ENCODE measurements at places on chromosomes 12 and 14.

- peak; percentile 89 for DNase-seq
Measured at GRCh38 chr14:104094709-104095425, 9.4 kb downstream of the ASPG start.

DNA sequence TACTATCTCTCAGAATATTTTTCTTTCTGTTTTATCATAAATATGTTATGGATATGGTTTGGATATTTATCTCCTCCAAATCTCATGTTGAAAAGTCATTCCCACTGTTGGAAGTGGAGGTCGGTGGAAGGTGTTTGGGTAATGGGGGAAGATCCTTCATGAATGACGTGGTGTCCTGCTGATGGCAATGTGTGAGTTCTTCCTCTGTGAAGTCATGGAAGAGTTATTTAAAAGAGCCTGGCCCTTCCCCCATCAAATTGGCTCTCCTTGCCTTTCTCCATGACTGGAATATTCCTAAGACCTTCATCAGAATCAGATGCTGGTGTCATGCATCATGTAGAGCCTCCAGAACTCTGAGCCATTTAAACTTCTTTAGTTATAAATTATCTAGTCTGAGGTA, 1291.6 kb downstream of the FSCB start:
- no peak for DNase-seq

DNA sequence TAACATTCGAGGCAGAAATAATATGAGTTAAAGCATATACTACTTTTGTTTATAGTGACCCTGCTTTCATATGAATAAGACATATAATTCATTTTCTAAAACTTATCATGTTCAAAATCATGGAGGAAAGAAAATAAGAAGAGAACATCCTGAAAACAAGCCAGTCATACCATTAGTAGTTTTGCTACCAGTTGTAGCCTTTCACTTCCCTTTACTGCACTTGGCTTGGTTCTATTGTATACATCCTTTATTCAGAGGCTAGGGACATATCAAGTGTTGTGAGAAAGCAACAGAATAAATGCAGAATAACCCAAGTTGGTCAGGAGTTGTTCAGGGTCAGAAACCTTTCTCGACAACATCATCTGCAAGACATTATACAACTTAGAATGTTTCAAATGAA, 598.7 kb downstream of the SOX5 start:
- DNase-seq, result no peak

DNA sequence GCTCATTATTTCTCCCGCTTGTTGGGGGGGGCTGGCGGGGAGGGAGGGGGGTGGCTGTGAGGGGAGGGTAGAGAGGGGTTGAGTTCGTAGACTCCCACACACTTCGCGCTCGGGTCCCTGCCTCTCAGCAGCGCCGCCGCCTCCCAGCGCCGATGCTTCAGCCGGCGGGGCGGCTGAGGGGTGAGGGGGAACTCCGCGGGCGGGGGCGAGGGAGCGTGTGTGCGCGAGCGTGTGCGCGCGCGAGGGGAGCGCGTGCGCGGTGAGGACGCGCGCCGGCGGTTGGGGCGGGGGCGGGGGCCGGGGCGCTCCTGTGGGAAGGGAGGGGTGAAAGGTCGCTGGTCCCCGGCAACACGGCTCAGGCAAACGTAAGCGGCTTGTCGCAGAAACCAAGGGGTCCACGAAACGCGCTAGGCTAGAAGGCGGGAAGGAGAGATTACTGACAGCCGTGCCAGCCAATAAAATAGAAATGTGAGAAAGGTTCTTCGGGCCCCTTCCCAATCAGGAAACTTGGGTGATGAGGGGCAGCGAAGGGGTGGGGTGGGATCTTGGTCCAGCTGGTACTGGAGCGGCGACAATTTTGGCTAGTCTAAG, 343 bp upstream of the NOVA1 start:
- peak; percentile 96 for DNase-seq

DNA sequence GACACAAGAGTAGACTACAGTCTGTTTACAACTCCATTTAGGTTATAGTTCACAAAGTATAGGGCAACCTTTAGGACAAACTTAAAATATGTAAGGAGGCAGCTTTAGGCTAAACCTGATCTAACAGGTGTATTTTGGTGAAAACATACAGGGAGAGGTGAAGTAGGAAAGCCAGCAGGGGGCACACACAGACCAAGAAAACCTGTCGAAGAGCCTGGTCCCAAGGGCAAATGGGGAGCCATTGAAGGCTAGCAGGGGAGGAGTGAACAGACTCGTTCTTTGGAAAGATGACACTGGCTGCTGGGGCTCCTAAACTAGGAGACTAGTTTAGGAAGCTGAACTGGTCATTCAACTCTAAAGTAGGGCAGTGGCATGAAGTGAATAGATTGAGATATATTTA, 138.8 kb upstream of the WSCD2 start:
- DNase-seq, result peak; percentile 79

DNA sequence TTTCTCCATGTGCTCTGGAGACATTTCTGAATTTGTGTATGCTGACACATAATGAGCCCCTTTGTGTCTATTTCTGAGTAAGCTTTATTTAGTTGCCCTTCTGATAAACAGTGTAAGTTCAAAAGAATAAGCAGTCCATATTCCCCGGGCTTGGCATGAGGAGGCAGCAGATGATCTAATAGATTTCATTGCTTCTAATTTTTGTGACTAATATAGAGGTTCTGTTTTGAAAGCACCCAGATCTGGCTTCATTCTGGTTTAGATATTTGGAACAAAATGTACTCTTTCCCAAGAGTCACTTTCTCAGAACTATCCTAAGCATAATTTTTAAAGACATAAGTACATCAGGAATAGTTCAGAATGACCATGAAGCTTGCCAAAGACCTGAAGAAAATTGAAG, 290.9 kb downstream of the BTG1 start:
- no peak for DNase-seq

- DNase-seq, result no peak
Measured at GRCh38 chr14:61296719-61297502, 15.8 kb upstream of the TMEM30B start.

GRCh38 chr12:93748672-93749383, 71.7 kb downstream of the CRADD start:
- DNase-seq, result no peak

GRCh38 chr14:76056128-76056527, 70.6 kb downstream of the IFT43 start:
- DNase-seq, result no peak

DNA sequence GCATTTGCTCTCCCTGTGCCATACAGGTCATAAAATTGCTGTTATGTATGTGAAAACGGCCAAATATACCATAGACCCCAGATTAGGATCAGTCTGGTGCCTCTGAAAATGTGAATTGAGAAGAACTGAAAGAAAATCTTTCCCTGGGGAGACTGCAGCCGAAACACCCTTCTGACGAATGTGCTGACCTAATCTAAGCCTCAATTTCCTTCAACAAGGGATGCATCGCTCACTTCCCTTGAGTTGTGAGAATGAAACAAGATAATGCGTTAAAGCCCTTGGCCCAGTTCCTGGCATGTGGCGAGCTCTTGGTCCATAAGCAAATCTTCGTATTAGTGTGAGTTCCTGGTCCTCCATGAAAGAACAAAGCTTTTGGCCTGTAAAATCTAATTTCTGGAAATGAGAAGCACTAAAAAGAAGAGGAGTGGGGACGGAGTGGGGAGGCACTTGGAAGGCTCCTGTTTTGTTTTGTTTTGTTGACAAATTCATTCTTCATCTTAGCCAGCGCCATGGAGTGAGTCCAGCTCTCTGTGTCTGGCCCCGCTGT, 49.5 kb upstream of the RTRAF start:
- no peak for DNase-seq

DNA sequence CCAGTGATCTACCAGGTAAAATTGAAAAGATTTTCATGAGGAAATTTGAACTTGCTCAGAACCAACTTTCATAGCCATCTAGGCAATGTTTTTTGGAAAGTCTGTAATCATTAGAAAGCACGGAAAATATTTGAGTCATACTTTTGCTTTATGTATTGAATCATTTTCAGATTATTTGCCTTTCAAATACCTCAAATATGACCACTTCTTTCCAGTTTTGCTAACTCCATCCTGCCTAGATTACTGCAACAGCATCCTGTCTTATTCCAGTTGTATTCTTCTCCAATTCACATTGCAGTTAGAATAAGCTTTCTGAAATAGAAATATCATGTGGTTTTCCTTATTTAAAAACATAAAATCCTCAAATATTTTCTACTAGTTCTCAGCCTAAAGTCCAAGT, 239.8 kb upstream of the FAR2 start:
- no peak for DNase-seq

- DNase-seq, result no peak
Measured at GRCh38 chr12:96326628-96327227, 73.5 kb downstream of the CDK17 start.

- no peak for DNase-seq
Measured at GRCh38 chr12:80208071-80208470, 108.7 kb downstream of the OTOGL start.

- DNase-seq, result peak; percentile 52
Measured at GRCh38 chr12:32418903-32419519, 19.7 kb downstream of the FGD4 start.

GRCh38 chr12:47825173-47825639, 5.5 kb upstream of the HDAC7 start:
- no peak for DNase-seq

DNA sequence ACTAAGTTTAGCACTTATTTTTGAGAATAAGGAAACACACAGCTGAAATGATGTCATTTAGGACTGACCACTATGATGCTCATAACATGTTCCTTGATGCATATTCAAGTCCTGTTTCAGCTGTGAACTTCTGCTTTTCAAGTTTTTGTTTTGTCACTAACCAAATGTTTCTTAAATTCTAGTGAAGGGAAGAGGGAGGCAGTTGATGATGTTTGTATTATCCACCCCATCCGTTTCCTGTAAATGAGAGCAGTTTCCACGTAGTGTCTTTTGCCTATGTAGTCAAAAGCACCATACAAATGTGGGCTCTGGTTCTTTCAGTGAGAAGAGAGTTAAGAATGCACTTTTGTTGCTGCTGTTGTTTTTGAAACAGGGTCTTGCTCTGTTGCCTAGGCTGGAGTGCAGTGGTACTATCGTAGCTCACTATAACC, 491.8 kb downstream of the PCNX1 start:
- DNase-seq, result no peak

GRCh38 chr12:71755146-71755892, 656 bp downstream of the RAB21 start:
- peak; percentile 77 for DNase-seq

GRCh38 chr14:57243320-57243719, 25.4 kb downstream of the EXOC5 start:
- no peak for DNase-seq

- DNase-seq, result peak; percentile 61
Measured at GRCh38 chr14:75399843-75400775, 27.7 kb upstream of the JDP2 start.

- DNase-seq, result no peak
Measured at GRCh38 chr14:81382517-81383225, 17.5 kb downstream of the STON2 start.

DNA sequence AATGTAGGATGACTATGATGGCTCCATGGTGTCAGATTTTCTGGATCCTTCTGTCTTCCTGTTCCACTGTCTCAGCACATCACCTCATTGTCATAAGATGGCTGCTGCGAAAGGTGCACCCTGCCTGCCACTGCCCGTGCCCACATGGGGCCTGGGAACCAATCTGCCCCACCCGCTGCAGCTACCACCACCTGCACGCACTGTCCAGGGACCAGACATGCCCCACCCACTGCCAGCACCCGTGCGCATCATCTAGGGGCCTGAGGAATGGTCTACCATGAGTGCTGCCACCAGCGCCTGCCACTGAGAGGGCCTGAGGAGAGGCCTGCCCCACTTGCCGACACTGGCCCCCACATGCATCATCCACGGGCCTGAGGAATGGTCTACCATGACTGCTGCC, 23.8 kb downstream of the CYP46A1 start:
- no peak for DNase-seq

- DNase-seq, result peak; percentile 56
Measured at GRCh38 chr12:6192604-6193380, 7.4 kb upstream of the CD9 start.

DNA sequence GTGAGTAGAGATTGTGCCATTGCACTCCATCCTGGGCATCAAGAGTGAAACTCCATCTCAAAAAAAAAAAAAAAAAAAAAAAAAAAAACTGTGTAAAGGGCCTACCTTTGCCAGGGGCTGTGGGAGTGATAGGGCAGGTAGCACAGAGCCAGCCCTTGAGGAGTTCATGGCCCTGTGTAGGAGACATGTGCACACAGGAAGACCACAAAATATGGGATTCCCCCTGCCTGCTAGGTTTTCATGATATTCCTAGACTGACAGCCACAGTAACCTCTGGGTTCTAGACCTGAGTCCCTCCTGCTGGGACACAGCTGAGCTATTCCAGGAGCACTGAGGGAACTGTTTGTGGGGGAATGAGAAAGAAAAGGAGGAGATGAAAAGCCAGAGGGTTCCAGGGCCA, 8.3 kb upstream of the SPTSSA start:
- no peak for DNase-seq

GRCh38 chr12:31928246-31929026, 30.8 kb upstream of the RESF1 start:
- DNase-seq, result no peak

GRCh38 chr14:63893701-63894458, 41.1 kb downstream of the SYNE2 start:
- peak; percentile 74 for DNase-seq

GRCh38 chr12:115323223-115323905, 639.4 kb upstream of the TBX3 start:
- no peak for DNase-seq

- no peak for DNase-seq
Measured at GRCh38 chr14:95111507-95112164, 45.7 kb downstream of the DICER1 start.

DNA sequence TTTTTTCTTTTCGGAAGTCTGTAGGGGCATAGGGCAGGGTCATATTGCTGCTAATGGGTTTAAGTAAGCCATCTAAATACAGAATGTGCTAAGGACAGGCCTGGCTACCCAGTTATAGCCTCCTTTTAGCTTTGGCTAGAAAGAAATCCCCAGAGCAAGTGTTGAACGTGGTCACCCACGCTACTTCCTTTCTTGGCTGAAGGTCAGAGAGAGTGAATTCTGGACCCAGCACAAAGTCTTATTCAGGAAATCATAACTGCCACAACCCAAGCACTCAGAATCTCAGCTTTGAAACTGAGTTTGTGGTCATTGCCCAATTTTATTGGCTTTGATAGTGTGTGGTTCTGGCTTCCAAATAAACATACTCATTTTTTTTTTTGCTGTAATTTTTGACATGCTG, 542.1 kb upstream of the ATP2B1 start:
- DNase-seq, result no peak

- DNase-seq, result no peak
Measured at GRCh38 chr14:95267306-95267705, 52.4 kb downstream of the CLMN start.

GRCh38 chr12:49776413-49776812, 35.1 kb downstream of the TMBIM6 start:
- DNase-seq, result peak; percentile 87

DNA sequence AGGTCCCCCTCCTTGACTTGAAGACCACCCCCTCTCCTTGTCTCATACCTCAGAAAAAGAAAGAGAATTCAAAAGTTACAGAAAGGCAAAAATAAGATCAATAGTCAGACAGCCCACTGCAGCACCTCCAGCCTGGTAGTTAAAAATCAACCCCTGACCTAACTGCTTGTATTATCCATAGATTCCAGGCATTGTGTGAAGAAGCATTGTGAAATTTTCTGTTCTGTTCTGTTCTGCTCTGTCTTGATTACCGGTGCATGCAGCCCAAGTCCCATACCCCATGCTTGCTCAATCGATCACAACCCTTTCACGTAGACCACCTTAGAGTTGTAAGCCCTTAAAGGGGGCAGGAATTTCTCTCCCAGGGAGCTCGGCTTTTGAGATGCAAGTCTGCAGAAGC, 5.8 kb upstream of the DHRS7 start:
- DNase-seq, result no peak

GRCh38 chr12:12721814-12722434, 4.8 kb downstream of the CDKN1B start:
- no peak for DNase-seq

GRCh38 chr12:18343708-18344107, 82.4 kb downstream of the PIK3C2G start:
- no peak for DNase-seq
